Epithelial cell of esophagus (primary cell): ENCODE measurements at places on chromosomes 13 and 19.
A peak's percentile ranks its signal among the peaks of the same experiment; 100 is the strongest.

DNA sequence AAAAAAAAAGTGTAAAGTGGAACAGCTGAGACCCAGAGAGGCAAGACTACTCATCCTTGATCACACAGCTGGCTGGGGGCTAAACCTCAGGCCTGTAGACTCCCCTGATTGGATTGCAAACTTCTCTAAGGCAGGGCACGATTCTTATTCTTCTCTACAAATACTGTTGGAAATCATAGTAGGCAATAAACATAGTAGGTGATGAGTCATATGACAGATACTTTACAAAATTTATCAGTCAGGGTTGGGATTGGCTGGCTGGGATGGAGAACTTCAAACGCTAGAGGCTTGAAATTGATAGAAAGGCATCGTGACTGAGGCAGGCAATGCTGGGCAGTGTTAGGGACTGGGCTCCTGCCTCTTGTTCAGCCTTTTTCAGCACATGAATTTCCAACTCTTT lies 5.9 kb upstream of the MATK start:
- DNase-seq, result no peak

DNA sequence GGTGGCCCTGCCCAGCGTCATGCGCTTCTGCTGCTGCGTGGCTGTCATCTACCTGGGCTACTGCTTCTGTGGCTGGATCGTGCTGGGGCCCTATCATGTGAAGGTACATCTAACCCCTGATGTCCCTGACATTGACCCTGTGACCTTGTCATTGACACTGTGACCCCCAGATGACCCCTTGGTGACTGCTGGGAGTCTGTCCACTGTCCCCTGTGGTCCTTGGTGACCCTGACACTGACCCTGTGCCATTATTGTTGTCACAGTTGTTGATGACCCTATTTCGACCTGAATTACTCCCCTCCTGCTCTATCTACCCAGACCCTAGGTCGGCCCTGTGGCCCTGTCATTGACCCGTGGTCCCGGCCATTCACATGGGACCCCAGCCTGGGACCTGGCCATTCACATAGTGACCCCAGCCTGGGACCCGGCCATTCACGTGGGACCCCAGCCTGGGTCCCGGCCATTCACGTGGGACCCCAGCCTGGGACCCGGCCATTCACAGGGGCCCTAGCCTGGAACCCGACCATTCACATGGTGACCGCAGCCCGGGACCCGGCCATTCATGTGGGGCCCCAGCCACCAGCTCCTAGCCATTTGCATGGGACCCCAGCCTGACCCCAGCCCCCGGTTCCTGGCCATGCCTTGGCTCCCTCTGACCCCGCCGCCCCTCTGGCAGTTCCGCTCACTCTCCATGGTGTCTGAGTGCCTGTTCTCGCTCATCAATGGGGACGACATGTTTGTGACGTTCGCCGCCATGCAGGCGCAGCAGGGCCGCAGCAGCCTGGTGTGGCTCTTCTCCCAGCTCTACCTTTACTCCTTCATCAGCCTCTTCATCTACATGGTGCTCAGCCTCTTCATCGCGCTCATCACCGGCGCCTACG lies 5.7 kb upstream of the PNPLA6 start:
- DNase-seq, result no peak

DNA sequence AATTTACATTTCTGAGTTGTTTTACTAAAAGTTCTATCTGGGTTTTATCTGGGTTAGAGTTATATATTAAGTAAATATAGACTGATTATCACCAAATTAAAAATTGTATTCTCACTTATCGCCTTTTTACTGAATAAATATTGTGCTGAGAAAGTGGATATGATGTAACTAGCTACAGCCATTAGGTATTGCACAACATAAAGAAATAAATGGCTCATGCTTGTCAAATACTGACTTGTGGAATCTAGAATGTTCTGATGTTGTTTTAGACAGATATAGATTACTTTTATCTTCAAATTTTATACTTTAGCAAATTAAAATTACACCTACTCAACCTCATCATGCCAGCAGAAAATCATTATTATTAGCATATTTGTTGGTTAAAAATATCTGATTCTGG lies 1277.1 kb upstream of the MIR17HG start:
- DNase-seq, result peak; percentile 36

DNA sequence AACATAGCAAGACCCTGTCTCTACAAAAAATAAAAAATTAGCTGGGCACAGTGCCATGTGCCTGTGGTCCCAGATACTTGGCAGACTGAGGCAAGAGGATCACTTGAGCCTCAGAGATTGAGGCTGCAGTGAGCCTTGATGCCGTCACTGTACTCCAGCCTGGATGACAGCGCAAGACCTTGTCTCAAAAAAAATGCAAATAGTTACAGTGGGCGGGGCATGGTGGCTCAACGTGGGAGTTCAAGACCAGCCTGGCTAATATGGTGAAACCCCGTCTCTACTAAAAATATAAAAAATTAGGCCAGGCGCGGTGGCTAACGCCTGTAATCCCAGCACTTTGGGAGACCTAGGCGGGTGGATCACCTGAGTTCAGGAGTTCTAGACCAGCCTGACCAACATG lies 8.5 kb downstream of the PGLS start:
- DNase-seq, result no peak

- DNase-seq, result no peak
These were observed 526 bp downstream of the NFIX start for GRCh38 chr19:12995596-12996405.

DNA sequence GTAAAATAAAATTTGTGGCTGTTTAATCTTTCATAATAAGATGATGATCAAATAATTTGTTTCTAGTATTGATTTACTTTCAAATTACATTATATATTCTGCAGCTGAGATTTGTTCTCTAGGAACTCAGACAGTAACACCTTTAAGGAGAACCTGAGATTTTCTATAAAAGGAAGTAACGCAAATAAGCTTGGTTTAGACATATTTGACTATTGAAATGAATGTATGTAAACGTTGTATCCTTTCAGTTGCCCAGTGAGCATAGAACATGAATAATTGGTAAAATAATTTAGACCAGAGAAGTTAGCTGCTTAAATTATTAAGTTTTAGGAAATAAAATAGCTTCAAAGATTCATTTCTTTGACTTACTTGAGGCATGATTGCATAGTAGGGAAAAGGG lies 3.1 kb downstream of the CDK8 start:
- no peak for DNase-seq

- DNase-seq, result peak; percentile 86
These were observed 3.7 kb upstream of the TYROBP start for GRCh38 chr19:35911790-35912189.

DNA sequence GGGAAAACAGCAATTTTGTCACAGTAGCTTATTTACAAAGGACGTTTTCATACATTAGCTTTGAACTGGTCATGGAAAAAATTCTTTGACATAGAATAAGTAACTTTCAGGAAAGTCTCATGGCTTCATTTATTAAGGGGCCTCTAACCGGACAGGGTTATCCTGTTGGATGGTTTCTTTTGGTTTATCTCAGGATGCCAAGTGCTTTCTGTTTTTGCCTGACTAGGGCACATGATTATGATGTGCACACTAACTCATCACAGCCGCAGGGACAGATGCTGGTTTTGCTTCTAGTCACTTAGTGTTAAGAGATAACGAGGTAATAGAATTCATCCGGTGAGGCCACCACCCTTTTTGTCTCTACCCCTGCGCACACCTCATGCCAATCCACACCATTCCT lies 53.0 kb downstream of the TGDS start:
- no peak for DNase-seq

- peak; percentile 26 for DNase-seq
These were observed 48.7 kb upstream of the MYCBP2 start for GRCh38 chr13:77375560-77376108.

GRCh38 chr13:111897846-111898215 lies 169.1 kb upstream of the SOX1 start:
- DNase-seq, result no peak

DNA sequence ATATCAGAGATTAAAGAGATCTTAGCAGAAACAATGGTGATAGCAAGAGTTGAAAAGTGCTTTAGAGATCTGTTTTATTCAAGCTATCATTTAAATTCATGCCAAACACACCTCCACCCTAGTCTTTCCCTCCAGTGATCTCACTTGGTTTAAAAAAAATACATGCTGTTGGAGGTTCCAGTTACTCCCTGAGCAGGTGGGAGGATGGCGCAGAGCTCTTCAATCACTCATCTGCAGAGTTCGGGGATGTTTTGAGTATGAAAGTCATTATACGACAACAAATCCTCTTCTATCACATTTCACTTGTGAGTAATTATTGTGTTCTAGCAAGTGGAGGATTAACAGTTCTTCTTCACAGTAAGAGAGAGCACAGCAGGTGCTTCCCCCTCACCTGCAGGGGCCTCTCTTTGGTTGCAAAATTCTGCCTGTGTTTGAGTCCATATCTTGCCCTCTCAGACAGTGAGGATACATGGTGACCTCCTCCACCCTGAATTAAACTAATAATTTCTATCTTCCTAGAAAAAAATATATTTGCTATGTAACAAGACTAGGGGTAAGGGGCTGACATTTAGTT lies 376.7 kb downstream of the LIG4 start:
- DNase-seq, result no peak

DNA sequence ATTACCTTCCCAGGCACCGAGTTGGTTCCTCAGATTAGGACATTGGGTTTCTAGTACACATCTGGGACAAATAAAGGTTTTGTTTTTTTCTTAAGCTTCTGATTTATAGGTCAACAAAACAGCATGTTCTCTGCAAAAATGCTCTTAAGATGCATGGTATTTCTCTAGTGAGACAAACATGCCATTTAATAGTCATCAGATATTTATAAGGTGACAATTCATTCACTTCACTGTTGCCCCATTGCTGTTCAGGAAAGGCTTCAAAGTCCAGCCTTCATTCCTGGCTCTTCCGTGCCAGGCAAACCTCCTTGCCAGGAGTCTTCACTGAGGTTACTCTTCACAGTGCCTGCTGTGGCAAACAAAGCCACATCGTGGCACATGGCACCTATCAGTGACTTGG lies 156.3 kb upstream of the FNDC3A start:
- DNase-seq, result no peak

- no peak for DNase-seq
These were observed 330.2 kb downstream of the MZT1 start for GRCh38 chr13:72397265-72397664.

DNA sequence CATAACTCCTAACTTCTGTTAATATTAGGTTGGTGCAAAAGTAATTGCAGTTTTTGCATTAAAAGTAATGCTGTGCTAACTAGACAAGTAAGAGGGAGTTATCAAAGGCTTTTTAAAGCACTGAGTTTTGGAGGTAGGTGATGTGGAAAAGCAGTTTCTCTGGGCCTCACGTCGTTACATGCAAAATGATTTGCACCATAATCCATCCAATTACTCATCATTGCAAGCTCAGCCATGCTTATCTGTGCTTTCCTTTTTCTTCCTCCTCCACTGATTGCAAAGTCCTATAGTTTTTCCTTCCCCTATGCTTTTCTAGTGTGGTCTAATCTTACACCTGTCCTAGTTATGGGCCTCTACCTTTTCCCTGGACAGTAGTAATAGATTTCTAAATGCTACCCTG lies 35.4 kb upstream of the INTS6 start:
- DNase-seq, result peak; percentile 84

DNA sequence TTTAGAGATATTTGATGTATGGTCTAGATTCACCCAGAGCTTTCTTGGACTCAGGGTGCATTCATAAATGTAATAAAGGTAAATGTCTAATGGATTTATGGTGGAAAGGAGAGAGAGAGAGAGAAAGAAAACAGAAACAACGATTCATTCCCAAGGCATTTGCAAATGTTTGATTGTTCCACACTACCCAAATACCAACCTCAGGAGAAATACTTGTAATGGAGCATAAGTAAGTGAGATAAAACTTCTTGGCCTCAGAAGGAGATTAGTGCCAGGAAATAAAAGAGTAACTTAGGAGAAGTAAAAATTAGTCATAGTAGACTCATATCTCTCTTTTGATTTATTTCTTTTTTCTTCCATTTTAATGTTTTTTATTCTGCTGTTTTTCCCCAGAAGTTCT lies 40.6 kb upstream of the DGKH start:
- peak; percentile 13 for DNase-seq

GRCh38 chr13:23705583-23705982 lies 135.4 kb downstream of the TNFRSF19 start:
- no peak for DNase-seq
